ENCODE measurements at places on chromosomes 11 and 22.

DNA sequence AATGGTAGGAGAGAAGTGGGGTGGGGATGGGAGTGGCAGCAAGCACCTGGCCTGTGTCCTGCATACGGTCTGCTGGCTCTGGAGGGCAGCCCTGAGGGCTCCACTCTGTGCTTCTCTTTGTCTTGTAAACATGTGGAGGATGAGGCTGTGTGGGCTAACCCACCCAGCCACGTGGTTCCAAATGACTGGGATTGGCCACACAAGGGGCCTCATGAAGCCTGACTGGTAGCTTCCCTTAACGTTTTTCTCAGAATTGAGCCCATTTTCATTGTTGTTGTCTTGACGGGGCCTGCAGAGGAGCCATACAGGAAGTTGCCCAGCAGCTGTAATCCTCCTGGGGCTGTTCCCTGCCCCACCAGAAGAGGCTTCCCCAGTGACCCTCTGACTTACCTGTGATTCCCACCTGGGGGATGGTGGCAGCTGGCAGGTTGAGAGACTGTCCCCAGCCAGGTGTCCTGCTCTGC, 18.0 kb downstream of the DERL3 start:
- DNase-seq, result no peak

- no peak for DNase-seq
Measured at GRCh38 chr22:20404881-20405280, 10.9 kb downstream of the ZNF74 start.

DNA sequence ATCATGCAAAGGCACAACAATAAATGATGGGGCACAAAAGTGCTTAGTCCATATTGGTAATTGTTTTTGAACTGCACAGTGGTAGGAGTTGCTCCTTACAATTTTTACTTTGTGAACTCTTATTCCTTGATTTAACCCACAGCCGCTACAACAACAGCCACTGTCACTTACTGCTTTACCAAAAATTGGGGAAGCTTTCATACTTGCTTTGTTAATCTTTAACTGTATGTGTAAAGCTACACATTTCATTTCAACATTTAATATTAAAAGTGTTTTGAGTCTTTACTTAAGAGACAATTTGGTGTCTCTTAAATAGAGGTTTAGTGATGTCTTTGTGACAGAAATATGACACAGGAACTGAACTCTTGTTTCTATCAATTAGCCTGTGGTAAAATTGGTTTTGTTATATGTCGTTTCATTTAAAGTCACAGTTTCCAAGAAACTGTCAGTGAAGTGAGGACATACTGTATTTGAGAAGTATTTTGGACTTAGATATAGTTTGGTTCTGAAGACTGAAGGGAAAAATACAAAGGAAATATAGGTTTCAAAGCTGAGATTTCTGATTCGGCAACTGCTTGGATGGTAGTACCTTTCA, 6.5 kb upstream of the IL18BP start:
- no peak for DNase-seq

- DNase-seq, result no peak
Measured at GRCh38 chr11:108609682-108610081, 16.1 kb upstream of the EXPH5 start.

DNA sequence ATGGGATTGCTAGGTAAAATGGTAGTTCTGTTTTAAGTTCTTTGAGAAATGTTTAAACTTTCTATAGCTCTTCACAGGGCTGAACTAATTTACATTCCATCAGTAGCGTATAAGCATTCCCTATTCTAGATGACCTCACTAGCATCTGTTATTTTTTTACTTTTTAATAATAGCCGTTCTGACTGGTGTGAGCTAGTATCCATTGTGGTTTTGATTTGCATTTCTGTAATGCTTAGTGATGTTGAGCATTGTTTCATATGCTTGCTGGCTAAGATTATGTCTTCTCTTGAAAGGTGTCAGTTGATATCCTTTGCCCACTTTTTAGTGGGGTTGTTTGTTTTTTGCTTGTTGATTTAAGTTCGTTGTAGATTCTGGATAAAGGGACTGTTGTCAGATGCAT, 35.9 kb downstream of the MMP27 start:
- DNase-seq, result no peak

- peak; percentile 45 for DNase-seq
Measured at GRCh38 chr11:65576867-65577755, 1.3 kb downstream of the EHBP1L1 start.

DNA sequence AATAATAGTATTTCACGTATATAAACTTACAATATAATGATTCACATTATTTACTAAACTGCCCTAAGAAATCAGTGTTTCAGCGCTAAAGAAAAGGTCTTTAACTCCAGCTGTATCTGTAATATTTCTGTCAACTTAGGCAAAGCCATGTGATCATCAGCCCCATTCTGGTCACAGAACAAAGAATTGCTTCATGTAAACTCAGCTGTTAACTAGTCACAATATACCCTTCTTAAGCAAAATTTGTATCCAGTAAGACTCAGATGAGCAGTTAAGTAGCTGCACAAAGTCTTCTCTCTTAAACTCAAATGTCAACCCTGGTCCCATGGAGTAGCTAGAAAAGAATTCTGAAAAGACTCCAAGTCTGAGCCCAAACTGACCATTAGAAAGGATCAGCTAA, 26.6 kb downstream of the HPS5 start:
- DNase-seq, result no peak

DNA sequence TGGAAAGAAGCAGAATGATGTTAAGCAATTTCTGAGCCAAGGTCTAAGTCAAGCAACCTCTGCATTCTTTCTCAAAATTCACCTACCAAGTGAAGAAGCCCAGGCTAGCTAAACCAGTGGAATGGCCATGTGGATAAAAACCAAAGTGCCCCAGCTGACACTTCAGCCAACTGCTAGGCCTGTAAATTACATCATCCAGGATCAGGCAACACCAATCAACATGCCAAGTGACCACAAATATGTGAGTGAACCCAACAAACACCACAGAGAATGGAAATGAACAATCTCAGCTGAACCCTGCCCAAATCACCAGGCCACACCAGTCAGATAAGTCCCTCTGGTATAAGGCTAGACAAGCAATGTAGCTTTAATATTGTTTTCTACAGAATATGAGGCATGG, 25.1 kb upstream of the FJX1 start:
- DNase-seq, result no peak

- DNase-seq, result no peak
Measured at GRCh38 chr11:121892131-121892681, 223.8 kb downstream of the BLID start.

GRCh38 chr11:99911116-99911515, 776.0 kb upstream of the ARHGAP42 start:
- no peak for DNase-seq

GRCh38 chr11:85355921-85356320, 271.2 kb downstream of the DLG2 start:
- DNase-seq, result no peak
